ENCODE measurements at places on chromosomes 13 and 19. TPM values are rescaled to one million over a fixed set of nuclear protein-coding genes. Genes with fewer than 3 reads are reported as not detected.

The URAD gene
- not detected for total RNA-seq

The GJA3 gene
- total RNA-seq: 0.39 TPM

The LRRC4B gene
- total RNA-seq: not detected

The NFIC gene
- 48.8 TPM for total RNA-seq

The ZSCAN5A gene
- 4.0 TPM for total RNA-seq

The KIR3DL2 gene
- total RNA-seq: not detected

The TNFSF13B gene
- total RNA-seq: 0.15 TPM

The CEACAM16 gene
- total RNA-seq: not detected

The GPC6 gene
- 11.0 TPM for total RNA-seq

The SPRY2 gene
- 34.9 TPM for total RNA-seq

The CEACAM8 gene
- total RNA-seq: not detected

The ZNF471 gene
- 2.2 TPM for total RNA-seq

The DIRAS1 gene
- total RNA-seq: 3.1 TPM

The PCSK4 gene
- 5.0 TPM for total RNA-seq

The ELF1 gene
- 63.6 TPM for total RNA-seq

The CCL25 gene
- total RNA-seq: not detected

The COPE gene
- 365 TPM for total RNA-seq

Data from glomerular endothelial cell (primary cell).